Right hindlimb (tissue), 1 donor: ENCODE measurements at places on chromosomes 6 and 20.

DNA sequence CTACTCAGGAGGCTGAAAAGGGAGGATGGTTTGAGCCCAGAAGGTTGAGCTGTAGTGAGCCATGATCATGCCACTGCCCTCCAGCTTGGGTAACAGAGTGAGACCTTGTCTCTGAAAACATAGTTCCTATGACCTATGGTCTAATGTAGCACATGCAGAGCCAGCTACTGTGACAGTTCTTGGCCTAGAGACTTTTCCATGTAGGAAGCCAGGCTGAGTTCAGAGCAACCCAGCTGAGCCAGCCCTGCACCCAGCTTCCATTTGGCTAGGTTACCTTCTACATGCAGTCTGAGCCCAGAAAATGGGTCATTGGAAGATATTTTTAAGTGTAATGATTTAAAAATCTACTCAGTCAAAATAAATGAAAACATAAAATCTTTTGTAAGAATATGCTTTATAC, 92.8 kb downstream of the FNDC1 start:
- no peak for DNase-seq

DNA sequence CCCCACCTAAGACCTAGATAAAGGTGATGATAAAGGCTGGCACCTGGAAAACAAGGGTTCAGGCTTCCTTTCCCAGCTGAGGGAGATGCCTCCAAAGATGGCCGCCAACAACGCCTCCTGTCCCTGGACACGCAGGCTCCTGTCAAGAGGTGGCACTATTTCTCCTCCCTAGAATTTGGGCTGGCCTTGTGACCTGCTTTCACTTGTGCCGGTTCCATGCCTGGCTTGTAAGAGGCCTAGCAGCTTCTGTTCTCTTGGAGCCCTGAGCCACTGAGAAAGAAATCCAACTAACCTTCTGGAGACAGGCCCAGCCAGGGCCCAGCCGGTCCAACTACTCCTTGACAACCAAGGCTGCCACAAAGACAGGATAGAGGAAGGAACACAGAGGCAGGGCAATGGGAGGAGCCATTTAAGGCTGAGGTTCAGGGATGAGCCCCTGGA, 60.2 kb upstream of the RALY start:
- DNase-seq: peak; percentile 39

- no peak for DNase-seq
These were observed 547.7 kb downstream of the EPM2A start for GRCh38 chr6:145187491-145188206.

GRCh38 chr6:144582939-144583613, 297.9 kb downstream of the UTRN start:
- DNase-seq: peak; percentile 64

DNA sequence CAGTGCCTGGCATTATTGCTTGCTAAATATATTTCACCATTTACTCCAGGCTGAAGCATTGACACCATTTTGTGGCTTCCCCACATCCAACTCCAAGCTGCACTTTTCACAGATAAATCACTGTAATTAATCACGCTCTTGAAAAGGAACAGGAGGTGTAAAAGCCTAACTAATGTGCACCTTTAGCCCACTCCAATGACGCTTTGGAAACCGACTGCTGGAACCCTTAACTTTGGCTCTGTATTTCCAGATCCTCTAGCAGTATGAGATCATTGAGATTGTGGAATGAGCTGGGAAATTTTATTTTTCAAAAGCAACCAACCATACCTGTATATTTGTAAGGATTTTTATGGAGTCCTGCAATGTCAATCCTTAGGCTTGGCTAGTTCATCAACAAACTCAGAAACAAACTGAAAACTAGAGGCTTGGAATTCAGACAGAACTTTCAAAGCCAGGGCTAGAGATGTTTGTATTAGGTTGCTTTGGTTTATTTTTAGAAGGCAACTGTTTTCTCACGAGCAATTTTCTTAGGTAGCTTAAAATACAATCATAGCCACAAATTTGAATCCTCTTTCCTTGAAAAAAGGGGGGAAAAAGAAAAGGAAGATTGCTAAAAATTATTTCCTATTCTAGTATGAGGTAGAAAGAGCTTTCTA, 52.8 kb upstream of the UTRN start:
- no peak for DNase-seq

DNA sequence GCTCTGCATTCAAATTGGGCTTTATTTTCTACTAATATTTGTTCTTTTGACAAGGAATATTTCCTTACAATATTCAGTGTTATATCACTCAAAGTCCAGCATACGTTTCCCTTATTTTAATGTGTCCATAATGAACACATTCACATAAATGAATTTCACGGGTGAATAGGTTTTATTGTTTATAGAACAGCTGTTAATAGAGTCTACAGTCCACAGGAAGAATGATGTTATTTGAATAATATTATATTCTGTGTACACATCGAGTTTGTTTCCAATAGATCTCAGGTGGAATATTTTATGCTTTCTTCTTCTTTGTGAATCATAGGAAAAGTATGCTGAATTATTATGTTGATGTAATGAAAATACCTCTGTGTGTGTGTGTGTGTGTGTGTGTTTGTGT, 582.4 kb downstream of the CDH26 start:
- no peak for DNase-seq

- no peak for DNase-seq
These were observed 78.0 kb upstream of the MPC1 start for GRCh38 chr6:166460473-166461437.

DNA sequence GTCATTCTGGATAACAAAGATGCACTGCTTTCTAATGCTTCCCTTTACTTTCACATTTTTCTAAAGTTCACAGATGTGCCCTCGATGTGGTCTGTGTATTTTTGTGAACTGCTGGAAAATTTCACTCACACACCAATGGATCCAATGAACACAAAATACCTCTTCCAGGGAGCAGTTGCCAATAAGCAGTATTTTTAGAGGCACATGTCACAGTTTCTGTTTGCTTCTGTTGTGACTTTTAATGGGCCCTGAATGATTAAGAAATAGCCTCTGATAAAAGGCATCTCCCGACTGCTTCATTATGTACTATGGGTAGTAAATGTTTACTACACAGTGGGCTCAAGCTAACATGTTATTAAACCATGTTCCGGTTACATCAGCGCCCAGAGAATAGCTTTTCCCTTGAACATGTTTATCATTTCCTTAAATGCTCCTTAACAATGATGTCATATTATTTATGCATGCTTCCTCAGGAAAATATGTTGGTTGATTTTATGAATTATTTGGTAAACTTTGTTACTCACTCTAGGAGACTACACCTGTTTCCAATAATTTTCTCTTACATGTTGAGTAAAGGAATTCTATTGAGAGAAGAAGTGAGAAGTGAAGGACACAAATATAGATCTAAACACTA, 188.0 kb downstream of the KCNQ5 start:
- no peak for DNase-seq

DNA sequence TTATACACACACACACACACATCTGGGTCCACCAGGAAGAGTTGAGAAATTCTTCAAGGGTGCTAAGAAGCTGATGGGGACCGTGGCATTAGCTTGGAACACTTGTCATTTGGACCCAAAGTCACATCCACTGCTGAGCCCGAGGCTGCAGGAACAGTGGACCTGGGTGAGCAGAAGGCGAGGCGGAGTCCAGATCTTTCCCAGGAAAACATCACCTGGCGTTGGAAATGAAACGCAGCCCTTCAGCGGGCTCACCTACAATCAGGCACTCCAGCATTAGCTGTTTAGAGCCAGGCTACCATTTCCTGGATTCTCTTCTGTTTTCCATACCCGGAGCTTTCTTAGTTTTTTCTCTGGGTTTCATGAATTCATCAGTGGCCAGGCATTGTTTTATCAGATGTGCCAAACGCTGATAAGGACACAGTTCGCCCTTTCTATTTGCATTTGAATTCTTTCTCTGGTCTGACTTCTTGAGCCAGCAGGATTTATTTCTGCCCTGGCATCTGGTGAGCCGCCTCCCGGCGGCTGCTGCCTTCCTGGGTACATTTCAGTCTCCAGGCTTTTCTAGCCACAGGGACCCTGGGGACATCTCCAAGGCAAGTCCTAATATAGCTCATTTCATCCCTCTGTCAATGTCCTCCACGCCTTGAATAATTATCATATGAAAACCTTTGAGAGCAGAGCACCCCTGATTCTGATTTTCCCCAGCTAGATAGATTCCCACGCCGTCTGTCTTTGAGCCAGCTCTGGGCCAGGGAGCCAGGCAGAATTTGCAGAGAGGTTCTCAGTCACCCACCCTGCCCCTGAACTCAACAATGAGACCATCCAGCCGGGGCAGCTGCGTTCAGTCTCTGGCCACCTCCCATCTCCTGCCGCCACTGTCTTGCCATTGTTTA, 170.9 kb downstream of the TTLL2 start:
- DNase-seq: no peak

DNA sequence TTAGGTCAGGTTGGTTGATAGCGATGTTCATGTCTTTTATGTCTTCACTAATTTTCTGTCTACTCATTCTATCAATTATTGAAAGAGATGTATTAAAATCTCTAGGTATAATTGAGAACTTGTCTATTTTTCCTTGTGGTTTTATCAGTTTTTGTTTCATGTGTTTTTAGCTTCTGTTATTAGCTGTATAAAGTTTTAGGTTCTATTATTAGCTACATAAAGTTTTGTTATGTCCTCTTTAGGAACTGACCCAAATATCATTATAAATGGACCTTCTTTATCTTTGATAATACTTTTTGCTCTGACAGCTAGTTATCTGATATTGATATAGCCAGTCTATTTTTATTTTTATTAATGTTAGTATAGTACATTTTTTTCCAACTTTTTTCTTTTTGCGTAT, 92.4 kb upstream of the TMEM170B start:
- no peak for DNase-seq

DNA sequence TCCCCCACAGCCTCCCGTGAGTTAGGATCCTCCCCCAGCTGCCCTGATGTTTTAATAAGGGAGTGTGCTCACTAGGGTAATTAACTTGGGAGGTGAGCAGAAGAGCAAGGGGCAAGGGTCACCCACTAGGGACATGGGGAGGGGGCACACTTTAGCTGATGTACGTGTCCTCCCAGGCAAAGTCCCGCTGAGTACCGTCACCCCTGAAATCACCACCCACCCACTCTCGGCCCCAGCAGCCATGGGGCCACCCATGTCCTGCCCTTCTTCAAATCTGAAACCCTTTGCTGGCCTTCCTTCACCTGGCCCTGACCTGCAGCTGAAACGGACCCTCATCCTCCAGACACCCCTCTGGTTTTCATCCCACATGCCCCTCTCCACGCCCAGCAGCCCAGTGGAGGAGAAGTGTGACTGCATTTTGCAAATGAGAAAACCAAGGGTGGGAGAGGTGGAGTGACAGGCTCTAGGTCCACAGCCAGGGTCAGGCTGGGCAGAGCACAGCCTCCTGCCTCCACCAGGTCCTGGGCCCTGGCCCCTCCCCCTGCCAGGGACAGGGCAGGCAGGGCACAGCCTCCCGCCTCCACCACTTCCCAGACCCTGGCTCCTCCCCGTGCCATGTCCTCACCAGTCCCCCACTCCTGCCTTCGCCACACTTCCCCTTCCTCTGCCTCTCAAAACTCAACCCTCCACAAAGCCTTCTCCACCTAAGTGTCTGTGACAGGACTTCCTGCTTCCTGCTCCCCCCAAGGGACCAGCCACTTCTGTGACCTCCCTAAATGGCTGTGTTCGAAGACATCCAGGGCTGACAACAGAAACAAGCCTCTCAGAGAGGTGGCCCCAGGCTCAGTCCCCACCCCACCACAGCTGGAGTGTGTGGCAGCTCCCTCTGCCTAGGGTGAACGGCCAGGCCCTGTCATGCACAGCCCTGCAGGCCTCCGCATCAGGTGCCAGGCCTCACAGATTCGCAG, 15.1 kb downstream of the ACSS1 start:
- no peak for DNase-seq

GRCh38 chr6:20104696-20105095, 107.6 kb downstream of the MBOAT1 start:
- DNase-seq: no peak

DNA sequence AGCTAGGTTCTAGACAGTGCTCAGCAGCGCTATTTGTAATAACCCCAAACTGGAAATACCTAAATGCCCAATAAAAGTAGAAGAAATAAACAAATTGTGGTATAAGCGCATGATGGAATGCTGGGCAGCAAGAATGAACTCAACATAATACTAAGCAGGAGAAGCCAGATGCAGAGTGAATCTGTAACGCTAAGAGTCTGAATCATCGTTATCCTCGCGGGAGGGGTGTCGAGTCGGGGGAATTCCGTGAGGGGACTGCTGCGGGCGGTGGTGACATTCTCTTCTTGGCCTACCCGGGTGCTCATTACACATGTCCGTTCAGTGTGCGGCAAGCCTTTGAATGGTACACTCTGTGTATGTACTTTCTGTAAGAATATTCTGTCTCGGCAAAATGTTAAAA, 83.7 kb downstream of the SULF2 start:
- DNase-seq: no peak

DNA sequence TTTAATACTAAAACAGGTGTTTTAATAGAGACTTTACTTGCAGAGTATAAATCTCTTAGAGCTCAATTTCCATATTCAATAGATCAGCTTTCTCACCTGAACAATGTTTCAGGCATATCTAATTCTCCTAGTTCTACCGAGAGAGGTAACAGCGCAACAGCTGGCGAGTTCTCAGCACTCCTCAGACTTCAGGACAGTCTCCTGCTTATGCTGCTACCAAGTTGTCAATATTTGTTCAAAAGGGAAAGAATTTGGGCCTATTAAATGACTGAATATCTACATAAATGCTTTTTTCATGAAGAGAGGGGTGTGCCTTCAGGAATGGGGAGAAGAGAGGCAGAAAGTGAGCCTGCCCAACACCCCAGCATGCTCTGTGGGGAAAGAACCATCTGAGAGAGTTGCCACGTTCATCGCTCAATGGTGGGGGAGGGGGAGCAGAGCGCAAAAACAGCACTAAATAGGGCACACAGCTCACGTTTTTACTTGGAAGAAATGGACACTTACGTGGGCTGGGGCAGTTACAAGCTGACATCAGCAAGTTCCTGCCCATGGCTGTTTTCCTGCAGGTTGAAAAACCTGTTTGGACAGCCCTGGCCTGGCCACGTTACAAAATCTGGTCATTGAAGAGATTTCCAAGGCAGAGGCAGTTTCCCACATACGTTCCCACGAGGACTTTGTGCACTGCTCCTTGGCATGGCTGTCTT, 38.0 kb downstream of the EZR start:
- DNase-seq: no peak

DNA sequence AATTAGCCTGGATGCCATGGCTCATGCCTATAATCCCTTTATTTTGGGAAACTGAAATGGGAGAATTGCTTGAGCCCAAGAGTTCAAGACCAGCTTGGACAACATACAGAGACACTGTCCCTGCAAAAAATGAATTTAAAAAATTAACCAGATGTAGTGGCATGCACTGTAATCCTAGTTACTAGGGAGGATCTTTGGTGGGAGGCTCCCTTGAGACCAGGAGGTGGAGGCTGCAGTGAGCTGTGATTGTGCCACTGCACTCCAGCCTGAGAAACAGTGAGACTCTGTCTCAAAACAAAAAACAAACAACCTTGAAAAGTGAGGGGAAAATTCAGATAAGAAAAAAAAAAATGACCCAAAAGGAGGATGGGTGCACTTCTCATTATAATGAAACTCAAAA, 23.4 kb downstream of the CAP2 start:
- no peak for DNase-seq

DNA sequence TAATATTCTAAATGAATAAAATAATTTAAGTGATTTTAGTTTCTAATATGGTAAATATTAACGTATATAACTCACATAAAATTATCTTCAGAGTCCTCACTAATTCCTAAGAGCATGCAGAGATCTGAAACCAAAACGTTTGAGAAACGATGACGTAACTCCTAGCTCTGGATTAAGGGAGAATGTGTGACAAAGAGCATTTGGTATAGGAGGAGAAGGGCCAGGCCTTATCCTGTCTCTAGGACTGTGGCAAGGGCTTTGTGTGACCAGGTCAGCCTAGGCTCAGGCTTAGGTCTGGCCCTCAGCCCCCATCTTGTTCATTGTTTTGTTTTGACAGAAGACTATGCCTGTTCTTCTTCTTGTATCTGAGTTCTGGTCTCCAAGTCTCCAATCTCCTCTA, 19.2 kb upstream of the POLR1H start:
- no peak for DNase-seq
